NCI-H1092 treated with DMSO at 0.1 percent for 48 hours (cell line): ENCODE measurements at places on chromosomes 7 and 10.

- no peak for DNase-seq
These were observed 19.1 kb upstream of the HABP2 start for GRCh38 chr10:113533801-113534200.

DNA sequence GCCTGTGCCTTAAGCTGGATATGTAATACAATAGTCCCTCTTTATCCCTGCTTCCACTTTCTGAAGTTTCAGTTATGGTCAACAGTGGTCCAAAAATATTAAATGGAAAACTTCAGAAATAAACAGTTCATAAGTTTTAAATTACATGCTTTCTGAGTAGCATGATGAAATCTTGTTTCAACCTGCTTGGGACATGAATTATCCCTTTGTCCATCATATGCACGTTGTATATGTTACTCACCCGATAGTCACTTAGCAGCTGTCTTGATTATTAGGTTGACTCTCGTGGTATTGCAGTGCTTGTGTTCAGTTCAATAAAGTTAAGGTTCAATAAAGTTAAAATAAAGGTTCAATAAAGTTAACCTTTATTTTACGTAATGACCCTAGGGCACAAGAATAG is 25.5 kb downstream of the C1GALT1 start:
- no peak for DNase-seq

- DNase-seq: no peak
These were observed 178.2 kb upstream of the KLF6 start for GRCh38 chr10:3963191-3963673.

GRCh38 chr10:70544431-70545340 is 57.9 kb downstream of the PRF1 start:
- DNase-seq: no peak

DNA sequence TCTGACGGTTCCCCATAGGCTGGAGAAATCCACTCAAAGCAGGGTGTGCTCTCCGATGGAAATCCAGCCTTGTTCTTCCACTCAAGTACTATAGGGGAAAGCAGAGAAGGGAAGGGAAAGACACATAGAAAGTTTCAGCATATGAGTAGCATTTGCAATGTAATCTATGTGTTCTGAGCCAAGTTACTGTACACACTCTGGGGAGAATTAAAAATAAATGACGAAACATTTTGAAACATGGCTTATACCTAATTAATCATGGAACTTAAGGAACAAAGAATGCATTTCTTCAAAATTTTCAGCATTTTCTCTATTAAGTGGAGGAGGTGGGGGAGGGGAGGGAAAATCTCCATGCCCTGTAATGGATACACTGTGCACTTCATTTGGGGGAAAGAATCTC is 198.1 kb upstream of the HABP2 start:
- DNase-seq: no peak

- no peak for DNase-seq
These were observed 155.4 kb upstream of the CACNA2D1 start for GRCh38 chr7:82598958-82599357.

DNA sequence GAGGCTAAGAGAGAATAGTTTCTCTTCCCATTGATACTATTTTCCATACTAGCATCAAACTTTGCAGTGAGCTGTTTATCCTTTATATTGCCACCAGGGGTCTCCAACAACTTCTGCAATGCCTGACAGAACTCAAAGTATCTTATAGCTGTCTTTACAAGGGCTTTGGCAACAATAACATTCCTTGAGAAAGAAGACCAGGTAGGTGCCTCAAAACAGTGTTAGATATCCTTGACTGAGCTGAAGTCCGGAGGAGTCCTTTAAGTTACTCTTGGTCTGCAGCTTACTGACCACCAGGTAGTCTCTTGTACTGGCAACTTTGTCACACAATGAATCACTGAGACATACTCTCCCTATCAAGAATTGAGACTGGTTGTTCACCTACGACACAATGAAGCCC is 30.0 kb upstream of the TES start:
- DNase-seq: peak; percentile 36

- no peak for DNase-seq
These were observed 450.7 kb downstream of the HTR7 start for GRCh38 chr10:90407131-90407530.

DNA sequence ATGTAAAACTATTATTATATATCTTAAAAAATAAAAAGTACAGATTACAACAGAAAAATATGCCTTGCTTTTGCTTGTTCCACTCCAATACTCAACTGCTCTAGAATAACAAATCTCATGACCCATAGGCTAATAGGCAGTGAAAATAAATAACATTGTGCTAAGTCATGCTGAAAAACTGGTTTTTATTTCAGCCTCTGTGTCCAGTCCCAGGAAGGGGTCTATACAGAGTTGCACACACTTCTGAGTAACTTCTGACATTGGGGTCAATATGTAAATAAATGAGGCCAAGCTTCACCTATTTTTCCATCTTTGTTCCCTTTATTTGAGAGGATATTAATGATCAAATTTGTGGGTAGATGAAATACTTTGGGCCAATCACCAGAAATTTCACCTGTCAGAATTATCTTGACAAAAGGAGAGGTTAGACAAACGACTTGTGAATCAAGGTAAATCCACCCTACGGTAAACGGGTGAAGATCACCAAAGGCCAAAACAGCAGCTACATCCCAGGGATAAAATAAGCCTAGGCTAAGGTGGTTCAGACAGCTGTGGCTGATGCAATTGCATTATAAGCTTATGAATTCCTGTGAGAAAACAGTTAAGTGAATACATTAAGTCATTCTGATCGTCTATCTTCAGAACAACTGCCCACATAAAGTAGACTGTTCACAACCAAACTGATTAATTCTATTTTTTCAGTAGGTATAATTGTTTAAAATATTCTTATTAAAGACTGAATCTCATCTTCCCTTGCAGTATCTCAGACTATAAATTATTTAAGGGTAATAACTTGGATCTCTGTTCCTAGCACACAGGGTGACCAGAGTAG is 87.5 kb downstream of the UBE2H start:
- DNase-seq: no peak

DNA sequence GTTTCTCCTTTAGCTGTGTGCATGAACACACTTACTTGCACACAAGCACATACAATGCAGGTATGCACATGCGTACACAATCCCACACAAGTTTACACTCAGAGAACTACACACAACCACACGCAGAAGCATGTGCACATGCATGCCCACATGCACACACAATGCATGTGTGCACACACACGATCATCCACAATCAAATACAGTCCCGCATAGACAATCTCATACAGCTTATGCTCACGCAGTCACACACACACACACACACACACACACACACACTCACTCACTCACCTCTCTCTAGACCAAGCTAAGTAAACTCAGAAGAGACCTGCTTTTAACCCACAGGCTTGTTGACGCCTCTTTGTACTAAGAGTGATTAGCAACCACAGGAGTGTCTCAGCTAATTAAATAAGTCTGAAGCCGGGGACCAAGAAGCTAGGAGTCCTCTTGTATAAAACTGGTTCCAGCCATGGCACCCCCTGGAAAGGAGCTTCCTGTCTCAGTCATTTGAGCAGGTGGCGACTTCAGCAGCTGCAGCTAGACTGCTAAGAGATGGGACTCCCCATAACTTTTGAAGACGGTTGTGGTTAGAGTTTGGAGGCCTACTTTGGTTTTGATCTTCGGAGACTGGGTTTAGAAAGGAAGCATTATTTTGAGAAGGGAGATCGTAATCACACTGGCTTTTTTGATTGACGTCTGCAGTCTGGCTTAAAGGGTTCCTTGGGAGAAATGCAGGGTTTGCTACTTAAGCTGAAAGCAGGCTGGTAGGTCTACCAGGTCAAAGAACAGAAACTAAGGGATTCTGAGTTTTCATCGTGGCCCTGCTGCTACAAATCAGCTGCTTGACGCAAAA is 82.3 kb upstream of the ADRB1 start:
- DNase-seq: no peak

GRCh38 chr7:19112274-19113001 is 5.0 kb downstream of the TWIST1 start:
- DNase-seq: no peak

DNA sequence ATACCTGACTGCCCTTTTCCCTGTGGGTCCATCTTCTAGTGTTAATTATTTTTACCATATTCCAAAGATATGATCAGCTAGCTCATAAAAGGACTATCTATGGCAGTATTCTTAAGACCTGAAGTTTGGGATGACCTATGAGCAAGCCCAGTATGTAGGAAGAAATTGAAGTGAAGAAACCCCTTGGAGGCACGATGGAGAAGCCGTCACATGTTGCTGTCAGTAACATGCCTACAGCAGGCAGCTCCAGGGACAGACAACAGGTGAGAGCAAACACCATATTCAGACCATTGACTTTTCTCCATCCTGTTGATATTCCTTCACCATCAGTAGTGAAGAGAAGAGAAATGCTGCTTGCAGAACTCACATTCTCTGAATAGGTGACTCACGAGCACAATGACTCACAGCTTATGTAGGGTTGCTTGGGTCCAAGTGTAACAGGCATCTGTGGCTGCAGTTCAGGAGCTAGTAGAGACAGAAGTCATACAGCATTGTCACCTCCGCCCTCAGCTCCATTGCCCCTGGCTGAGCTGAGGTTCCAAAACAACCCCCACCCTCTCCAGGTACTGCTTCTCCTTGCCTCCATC is 8.4 kb upstream of the LYZL2 start:
- DNase-seq: no peak

DNA sequence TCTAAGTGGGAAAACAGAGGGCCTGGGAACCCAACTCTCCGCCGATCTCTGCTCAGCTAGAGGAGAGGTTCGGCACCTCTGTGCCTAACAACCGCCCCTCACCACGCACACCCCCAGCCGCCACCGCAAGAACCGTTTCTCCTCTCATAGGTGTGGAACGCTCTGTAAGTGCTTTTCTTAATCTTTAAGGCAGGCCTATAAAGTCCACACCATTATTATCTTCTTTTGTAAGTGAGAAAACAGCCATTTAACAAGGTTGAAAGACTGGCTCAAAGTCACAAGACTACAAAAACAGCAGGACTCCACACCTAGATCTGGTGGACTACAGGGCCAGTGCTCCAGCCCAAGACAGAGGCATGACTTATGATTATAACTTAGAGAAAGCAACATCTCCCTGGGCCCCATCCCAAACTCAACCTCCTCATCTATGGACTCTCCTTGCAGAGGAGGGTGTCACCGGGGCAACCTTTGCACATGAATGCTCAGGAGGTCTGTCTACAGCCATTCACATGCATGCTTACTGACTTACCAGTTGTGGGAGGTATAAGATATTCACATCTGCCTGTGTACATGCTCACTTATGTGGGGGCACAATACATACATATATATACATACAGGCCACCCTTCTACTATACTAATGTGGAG is 7.9 kb upstream of the NKX2-3 start:
- DNase-seq: no peak

DNA sequence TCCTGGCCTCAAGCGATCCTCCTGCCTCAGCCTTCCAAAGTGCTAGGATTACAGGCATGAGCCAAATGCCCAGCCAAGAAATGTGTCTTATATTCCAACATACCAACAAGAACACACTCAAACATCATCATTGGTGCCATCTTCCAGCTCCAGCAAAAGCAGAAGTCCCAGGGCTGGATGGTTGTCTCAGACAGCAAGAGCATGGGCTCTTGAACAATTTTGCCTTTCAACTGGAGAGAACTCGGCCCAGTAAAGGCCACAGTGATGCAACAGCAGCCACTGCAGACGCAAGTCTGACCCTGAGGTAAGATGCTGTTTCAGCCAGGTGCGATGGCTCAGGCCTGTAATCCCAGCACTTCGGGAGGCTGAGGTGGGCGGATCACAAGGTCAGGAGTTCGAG is 52.8 kb upstream of the NFE2L3 start:
- no peak for DNase-seq

- DNase-seq: no peak
These were observed 428.4 kb upstream of the KLF6 start for GRCh38 chr10:4213441-4213840.

DNA sequence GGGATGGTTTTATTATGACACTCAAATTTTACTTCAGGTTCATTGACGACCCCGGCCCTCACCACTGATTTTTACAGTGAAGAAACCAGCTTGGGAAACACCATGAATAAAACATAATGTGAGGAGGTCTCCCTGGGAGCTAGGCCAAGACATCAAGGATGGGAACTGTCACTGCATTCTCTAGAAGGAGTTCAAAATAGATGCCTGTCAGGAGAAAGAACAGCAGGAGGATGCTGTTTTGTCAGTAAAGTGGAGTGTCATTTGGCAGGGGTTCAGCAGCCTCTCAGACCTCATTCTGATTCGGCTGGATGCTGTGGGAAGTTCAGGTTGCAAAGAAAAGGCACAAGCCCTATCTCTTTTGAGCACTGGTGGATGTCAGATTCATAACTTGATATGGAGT is 360.3 kb upstream of the C7orf33 start:
- DNase-seq: peak; percentile 62

DNA sequence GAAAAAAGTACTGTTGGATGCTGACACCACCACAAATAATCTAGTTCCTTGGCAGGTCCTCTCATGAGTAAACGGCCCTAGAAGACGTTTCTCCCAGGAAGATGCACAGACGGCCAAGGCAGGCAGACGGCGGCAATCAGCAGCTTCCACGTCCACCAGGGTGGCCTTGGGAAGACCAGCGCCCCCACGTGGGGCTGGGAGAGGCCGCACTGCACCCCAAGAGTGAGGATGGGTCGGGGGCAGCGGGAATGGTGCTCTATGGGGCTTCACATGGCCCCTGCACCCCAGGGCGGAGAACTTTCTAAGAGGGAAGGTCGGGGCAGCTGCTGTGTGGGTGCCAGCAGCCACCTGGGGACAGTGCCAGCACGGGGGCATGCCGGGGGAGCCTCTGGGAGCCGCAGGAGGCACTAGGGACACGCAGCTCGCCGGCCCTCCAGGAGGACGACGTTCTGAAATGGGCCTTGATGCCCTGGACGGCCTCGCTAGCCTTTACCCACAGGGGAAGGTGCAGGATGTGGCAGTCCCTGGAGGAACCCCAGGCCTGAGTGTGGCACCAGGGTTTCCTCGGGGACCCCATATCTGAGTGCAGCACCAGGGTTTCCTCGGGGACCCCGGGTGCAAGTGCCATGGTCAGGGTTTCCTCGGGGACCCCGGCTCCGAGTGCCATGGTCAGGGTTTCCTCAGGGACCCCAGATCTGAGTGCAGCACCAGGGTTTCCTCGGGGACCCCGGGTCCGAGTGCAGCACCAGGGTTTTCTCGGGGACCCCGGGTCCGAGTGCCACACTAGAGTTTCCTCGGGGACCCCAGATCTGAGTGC is 539.9 kb downstream of the DNAJB6 start:
- no peak for DNase-seq

GRCh38 chr7:27244488-27245123 is 2.0 kb downstream of the EVX1 start:
- no peak for DNase-seq

DNA sequence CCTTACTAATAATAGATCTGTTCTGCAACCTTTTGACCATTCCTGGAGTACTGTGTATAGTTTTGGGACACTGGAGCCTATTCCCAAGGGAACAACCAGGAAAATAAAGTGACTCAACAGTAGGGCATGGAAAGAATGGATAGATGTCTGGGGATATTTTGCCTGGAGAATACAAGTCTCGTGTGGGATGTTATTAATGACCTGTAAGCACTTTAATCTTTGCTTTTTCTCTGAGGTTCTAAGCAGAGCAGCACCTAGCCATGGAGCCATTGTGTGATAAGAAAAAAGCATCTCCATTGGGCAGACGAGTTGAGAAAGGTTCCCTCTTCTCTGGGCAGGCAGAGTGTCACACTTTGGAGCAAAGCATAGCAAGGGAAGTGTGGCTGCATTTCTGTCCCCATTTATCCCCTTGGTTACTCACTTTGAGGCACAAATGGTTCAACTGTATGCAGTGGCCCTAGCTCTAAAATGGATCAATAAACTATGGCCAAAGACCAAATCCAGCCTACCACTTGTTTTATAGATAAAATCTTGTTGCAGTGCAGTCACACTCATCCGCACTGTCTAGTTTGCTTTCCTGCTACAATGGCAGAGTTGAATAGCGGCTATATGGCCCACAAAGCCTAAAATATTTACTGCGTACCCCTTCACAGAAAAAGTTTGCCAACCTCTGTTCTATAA is 21.0 kb upstream of the CCDC71L start:
- DNase-seq: no peak
